ENCODE measurements at places on chromosomes 16 and 17.
A peak's percentile ranks its signal among the peaks of the same experiment; 100 is the strongest.

DNA sequence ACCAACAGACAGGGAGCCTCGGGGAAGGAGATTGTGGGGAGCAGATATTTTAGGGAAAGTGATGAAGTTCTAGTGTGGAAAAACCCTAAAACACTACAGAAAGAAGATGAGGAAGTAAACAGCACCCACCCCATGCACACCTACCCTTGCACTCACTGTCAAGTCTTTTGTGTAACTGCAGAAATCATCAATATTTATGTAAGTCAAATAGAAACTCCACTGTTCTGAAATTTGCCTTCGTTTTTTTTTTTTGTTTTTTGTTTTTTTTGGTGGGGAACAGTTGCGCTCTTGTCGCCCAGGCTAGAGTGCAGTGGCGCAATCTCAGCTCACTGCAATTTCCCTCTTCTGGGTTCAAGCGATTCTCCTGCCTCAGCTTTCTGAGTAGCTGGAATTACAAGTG is 273.4 kb downstream of the CPPED1 start:
- no peak for DNase-seq

DNA sequence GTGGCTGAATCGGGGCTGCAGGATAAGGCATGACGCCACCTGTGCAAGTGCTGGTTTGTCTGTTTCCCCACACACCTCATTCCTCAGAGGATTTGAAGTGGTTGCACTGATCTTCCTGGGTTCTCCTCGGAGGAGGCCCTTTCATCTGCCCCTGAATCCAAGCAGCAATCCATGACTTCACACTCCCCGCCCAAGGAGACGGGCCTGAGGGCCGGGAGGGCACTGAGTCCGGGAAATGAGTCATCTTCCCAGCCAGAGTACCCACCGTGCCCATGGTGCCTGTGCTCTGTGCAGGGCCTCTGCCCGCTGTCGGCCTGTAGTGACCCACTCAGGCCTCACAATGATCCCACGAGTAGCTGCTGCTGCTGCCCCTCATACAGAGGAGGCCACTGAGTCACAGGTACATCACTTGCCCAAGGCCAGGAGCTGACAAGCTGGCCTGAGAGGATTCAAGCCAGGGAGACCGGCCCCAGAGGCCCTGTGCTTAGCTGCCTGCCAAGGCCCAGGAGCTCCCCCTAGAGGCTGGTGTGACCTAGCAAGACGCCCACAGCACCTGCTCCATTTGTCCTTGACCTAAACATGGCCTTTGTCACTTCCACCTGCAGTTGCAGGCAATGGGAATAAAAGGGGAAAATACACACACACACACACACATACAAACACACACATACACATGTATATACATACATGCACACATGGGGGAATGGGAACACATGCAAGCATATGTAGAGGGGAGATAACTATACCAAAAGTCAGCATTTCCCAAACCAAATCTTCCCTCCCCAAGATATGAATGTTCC is 240.0 kb downstream of the C16orf95 start:
- DNase-seq = no peak

DNA sequence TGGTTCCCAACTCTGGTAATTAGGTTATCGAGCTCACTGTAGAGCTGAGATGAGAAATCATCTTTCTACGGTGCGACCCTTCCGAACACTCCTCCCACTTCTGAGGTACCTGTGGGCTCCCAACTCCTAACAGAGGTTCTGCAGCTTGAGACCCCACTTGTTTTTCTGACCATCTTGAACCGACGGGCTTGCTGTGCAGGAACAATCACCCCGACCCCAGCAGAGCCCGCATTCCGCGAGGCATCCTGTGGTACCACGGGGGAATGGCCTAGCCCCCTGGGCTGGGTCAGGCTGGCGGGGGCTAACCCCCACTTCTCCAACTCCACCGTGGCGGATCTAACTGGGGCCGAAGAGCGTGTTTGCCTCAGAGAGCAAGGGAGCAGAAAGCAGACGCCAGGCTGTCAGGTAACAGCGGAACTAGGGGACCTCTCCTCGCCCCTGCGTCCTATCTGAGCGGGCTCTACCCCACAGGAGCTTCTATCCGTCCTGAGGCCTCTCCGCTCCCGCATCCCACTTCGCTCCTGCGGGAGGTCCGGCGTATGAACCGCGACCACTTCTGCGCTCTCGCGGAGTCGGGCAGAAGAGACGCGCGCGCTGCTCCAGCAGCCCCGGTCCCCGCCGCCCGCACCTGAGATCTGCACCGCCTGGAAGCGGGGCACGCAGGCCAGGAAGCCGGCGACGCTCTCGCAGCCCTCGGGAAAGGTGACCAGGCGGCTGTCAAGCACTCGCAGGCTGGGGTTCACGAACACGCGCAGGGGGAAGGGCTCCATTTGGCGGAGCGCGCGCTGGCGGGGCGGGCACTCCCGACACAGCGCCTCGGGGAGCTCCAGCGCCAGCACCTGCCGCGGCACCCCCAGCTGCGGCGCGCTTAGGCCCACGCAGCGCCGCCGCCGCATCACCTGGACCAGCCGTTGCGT is 761 bp downstream of the PDF start:
- peak; percentile 62 for DNase-seq

DNA sequence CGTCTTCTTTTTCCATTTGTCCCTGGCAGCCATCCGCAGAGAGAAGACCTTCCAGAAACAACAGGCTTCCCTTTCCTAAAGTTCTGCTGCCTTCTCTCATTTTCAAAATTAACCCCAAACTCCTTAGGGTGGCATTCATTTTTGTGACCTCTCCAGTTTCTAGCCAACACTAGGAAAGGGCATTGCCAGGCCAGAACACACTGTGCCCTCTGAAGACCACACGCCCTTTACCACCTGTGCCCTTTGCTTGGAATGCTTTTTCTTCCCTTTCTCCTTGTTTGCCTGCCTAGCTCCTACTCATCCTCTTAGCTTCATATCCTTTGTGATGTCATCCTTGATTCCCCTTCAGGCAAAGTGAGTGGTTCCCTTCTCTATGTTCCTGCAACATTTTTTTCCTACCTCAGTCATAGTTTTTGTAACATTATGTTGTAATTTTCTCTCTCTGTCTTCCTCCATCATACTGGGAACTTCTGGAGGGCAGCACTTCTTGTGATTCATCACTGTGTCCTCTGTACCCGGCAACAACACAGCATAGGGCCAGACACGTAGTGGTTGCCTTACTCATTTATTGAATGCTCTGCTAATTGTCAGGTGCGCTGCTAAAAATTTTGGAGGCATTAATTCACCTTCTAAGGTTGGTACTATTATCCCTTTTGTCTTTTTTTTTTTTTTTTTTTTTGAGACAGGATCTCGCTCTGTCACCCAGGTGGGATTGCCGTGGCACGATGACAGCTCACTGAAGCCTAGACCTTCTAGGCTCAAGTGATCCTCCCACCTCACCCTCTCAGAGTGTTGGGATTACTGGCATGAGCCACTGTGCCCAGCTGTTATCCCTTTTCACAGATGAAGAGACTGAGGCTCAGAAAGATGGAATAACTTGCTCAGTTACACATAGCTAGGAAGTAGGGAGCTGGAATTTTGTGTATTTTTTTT is 1.0 kb downstream of the KAT8 start:
- DNase-seq = no peak

DNA sequence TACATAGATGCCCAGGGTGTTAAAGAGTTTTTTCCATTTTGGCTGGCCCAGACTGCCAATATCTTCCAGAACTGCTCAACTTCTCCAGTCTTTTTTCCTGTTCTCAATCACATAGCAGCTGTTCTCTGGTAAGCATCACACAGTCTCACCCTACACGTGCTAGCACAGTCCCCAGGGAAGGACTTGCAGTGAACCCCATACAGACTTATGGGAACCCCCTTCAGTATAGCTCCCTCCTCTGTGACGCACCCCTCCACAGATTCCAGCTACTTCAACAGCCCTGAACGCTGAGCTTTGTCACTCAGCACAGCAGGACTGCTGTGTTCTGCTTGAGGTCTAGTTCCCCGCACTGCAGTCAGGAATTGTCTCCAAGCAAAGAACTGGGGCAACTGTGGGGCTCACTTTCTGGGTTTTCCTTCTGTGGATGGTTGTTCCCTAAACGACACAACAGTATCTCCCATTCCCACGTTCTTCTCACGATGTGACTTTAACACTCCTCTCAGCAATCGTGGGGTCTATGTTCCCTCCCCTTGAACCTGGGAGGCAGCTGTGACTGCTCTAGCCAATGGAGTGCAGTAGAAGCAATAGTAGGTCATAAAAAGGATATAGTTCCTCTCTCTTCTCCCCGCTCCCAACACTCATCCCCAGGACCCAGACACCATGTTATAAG is 3.6 kb downstream of the MMP28 start:
- no peak for DNase-seq

GRCh38 chr17:2068519-2069051 is 13.7 kb downstream of the HIC1 start:
- DNase-seq = no peak

- no peak for DNase-seq
Measured at GRCh38 chr17:55348749-55349354, 72.8 kb downstream of the MMD start.

- no peak for DNase-seq
Measured at GRCh38 chr17:31511580-31511979, 120.1 kb downstream of the RAB11FIP4 start.

DNA sequence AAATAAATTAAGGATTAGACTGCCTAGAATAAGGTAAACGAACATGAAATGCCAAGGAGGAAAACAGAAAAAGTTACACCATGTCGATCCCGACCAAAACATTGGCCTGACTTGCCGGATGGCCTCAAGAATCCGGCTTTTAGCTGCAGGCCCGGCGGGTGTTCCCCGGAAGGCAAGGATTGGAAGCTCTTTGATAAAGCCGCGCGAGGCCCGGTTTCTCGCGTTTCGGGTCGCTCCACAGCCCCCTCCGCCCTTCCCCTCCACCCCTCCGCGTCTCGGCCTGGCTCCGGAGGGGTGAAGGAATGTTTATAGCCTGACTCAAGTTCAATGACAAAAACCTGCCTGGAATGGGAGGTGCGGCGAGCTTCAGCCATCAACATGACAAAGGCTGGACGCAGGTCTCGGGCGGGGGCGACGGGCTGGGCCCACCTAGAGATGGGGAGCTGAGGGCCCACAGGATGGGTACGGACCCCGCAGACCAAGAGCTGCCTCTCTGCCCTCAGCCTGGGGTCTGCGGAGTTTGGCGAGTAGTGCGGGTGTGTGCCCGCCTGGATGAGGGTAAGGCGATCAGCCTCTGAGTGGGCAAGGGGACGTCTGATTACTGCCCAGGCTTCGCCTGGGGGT is 2.6 kb downstream of the PRAC1 start:
- no peak for DNase-seq

- no peak for DNase-seq
Measured at GRCh38 chr17:50451943-50452629, 16.6 kb downstream of the CHAD start.

GRCh38 chr17:10125531-10126275 is 72.7 kb downstream of the GAS7 start:
- no peak for DNase-seq

- no peak for DNase-seq
Measured at GRCh38 chr16:80519189-80519588, 21.6 kb upstream of the DYNLRB2 start.

GRCh38 chr17:1226308-1226707 is 43.9 kb upstream of the BHLHA9 start:
- DNase-seq = no peak

- no peak for DNase-seq
Measured at GRCh38 chr17:27944546-27945332, 51.6 kb upstream of the LYRM9 start.

DNA sequence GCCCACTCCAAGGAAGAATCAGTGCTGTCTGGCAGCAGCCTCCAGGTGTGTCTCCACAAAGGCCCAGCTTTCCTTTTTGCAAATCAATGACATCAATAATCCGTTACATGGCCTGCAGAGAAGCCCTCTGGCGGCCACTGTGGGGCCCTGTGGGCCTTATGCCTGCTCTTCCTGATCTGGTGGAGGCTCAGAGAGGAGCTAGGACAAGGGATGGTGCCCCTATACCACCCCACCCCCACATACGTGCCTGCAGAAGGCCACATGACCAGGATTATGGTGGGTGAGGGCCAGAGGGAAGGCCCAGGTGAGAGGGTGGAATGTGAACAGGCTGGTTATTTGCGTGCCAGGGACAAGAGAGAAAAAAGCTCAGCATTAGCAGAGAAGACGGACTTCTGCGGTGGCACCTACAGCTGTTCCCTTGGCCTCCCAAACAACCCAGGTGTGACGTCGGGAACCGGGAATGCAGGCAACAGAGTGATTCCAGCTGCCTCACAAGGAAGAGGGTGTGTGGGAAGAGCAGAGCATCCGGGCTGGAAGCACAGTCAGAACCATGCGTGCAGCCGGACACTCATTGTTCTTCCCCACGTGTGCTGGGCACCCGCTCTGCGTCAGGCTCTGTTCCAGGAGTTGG is 22.5 kb downstream of the EIF4A3 start:
- no peak for DNase-seq

- DNase-seq = no peak
Measured at GRCh38 chr17:43641416-43641815, 20.3 kb downstream of the MEOX1 start.

DNA sequence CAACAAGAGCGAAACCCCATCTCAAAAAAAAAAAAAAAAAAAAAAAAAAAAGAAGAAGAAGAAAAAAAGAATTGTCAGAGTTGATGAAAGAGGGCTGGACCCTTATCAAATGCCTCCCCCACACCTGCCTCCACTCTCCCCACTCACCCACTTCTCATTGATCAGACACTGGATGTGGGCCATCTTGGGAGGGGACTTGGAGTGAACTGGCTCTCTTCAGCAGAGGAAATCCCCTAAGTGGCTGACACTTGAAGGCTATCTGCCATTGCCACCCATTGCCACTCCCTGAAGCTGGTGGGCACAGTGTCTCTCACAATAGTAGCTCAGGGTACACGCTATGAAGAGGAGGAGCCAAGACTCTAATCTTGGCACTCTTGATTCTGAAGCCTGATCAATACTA is 1.6 kb downstream of the ITGA2B start:
- no peak for DNase-seq

DNA sequence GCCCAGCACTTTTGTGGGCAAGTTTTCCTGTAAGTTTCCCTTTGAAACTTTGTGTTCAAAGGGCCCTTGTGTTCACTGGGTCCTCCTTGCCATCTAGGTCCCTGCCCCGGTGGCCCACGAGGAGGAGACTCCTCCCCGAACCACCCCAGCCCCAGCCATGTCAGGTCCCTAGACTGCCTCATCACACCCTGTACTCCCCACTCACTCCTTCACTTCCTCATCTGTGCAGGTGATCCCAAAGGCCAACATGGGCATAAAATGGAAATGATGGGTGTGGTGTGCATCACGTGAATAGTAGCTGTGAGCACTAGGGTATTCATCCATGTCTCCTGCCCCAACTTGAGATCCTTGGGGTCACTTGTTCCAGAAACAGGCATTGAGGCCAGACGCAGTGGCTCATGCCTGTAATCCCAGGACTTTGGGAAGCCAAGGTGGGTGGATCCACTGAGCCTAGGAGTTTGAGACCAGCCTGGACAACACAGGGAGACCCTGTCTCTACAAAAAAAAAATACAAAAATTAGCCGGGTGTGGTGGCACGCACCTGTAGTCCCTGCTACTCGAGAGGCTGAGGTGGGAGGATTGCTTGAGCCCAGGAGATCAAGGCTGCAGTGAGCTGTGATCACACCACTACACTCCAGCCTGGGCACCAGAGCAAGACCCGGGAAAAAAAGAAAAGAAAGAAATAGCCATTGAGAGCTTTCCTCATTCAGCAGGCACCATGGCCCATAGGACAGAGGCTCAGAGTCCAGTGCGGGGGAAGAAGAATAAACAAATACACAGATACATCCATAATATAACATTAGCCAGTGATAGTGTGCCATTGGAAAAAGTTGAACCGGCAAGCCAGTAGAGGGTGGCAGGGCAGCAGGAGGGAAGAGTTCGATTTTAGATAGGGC is 74.5 kb downstream of the KATNIP start:
- no peak for DNase-seq

GRCh38 chr17:37527249-37527851 is 37.7 kb downstream of the DUSP14 start:
- DNase-seq = no peak

- DNase-seq = no peak
Measured at GRCh38 chr17:49343273-49343672, 18.8 kb downstream of the ZNF652 start.
